Brain pericyte (primary cell): ENCODE measurements at places on chromosomes 5 and 9.

- DNase-seq = no peak
These were observed 4.2 kb downstream of the PRKACG start for GRCh38 chr9:69009708-69010107.

DNA sequence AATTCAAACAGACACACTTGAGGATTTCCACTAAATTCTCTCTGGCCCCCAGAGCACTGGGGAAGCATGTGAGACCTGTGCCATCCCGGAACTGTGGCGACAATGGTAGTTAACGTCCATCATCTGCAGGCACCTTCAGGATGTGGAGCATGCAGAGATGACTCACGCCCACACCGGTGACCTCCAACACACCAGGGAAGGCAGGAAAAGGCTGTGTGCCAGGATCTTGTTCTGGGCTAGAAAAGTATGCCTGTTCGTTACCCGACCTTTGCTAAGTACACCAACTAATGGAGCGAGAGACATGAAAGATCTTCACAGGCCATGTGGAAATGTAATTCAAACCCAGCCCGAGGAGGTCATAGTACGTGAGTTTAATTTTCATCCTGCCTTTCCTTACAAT, 208.8 kb downstream of the MELK start:
- DNase-seq = no peak

DNA sequence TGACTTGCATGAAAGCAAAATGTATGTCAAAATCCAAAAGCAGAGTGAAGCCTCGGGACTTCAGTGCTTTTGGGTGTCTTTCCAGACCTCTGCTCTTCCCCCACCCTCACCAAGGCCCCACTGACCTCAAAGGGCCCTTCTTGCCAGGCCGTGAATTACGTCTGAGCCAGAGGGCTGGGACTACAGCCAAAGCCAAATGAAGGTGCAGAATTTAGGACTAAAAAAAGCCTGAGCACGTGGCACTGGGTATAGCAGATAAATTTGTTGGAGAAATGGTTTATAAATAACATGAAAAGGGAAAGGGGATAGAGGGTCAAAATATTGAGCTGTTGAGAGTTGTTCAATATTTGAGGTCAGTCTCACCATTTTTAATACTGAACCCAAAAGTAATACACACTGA, 163.4 kb downstream of the GHR start:
- DNase-seq = no peak

DNA sequence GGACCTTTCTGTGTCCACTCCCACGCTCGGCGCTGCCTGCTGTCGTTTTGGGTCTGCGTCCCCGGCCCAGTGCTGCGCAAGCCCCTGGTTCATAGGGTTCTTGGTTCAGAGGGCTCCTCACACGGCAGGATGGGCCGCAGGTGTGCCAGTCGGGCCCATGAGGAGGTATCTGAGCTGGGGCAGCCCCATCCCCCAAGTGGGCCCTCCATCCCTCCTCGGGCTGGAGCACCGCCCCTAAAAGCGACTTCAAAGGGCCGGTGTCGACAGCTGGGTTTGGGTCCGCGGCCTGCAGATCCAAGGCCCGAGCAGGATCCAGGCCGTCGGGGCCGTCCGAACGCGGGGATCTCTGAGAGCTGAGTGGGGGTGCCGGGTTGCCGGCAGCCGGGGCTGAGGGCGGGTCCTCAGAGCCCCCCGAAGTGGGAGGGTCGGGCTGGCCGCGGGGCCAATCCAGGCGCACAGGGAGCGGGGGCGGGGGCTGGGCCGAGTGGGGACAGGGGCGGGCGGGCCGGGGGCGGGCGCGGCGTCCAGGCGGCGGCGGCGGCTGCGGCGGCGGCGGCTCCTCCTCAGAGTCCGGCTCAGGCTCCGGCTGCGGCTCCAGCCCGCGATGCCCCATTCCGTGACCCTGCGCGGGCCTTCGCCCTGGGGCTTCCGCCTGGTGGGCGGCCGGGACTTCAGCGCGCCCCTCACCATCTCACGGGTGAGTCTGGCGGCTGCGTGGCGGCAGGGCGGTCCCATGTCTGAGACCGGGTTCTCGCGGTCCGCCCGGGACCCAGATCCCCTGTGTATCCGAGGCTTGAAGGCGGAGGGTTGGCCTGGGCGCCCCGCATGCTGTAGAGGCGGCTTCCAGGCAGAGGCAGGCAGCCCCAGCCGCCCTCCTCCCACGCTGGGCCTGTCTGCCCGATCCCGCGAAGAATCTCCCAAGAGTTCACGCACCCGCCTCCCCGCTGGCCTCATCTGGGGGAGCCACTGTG, at the start of gene PDLIM4:
Gene PDLIM4, plus strand, starts transcription at position 566 of the 971 bp plus-strand sequence. Its CDS starts 39 bp downstream, at position 605.
- DNase-seq = no peak

GRCh38 chr5:141208478-141208877, at the start of gene PCDHB12:
Gene PCDHB12 (plus strand): TSS chr5:141208719. CDS start chr5:141208908, 189 bp downstream.
- DNase-seq = no peak

DNA sequence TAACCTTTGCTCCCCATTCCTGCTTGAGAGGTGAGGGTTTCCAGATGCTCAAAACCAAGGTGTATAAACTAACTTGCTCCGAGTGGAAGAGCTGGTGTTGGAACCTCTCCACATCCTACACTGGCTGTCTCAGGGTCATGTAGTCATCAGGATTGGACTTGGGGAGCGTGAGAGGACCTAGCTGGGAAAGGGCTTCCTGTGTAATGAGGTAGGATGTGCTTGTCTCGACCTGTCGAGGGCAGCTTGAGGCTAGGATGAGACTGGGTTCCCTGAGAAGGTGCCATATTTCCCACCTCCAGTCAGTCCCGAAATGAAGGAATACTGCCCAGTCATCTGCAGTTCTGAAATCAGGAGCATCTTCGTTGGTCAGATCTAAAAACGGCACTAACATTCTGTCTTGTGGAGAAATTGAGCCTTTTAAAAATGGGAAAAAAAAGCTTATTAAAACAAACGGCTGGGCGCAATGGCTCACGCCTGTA, 1.3 kb downstream of the CCNI2 start:
- DNase-seq = no peak

DNA sequence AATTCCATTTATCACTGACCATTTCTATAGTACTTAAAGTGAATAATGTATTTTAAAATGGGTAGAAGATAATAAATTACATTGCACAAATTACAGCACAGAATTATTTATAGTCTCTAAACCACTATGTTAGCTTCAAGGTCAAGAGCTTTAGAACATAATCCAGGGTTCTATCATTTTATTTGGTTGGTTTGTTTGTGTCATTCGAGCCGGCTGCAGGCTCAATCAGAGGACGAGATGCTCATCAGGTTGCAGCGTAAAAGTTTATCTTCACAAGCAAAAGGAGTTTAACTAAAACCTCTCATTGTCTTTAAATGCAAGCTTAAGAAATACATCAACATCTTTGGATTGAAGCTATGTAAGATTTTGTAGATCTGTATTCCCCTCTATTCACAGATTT, 523.8 kb downstream of the EFNA5 start:
- no peak for DNase-seq

GRCh38 chr9:4116723-4117460, 183.0 kb downstream of the GLIS3 start:
- no peak for DNase-seq

- DNase-seq = no peak
These were observed 7.1 kb downstream of the WDR36 start for GRCh38 chr5:111099058-111099778.

GRCh38 chr5:17666726-17667235, 32.5 kb downstream of the TAF11L14 start:
- DNase-seq = no peak

DNA sequence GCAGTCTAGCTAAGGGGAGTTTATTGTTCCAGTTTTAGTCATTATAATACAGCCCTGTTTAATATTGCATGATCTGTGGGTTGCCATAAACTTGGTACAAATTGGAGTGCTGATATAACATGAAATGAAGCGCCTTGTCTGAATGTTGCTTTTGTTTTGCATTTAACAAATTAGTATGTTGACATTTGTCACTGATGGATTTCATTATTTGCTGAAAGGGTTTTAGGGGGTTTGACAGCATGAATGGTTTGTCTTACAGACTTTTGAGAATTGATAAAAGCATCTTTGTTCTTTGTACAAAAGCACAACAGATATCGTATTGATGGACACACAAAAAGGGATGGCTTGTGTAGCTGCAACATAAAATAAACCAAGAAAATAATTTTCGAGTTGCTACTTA, 178.3 kb downstream of the AOPEP start:
- no peak for DNase-seq

GRCh38 chr5:122465031-122465577, 153.1 kb downstream of the SNCAIP start:
- DNase-seq = no peak

- no peak for DNase-seq
These were observed 220.9 kb upstream of the TUT7 start for GRCh38 chr9:86575137-86575536.

DNA sequence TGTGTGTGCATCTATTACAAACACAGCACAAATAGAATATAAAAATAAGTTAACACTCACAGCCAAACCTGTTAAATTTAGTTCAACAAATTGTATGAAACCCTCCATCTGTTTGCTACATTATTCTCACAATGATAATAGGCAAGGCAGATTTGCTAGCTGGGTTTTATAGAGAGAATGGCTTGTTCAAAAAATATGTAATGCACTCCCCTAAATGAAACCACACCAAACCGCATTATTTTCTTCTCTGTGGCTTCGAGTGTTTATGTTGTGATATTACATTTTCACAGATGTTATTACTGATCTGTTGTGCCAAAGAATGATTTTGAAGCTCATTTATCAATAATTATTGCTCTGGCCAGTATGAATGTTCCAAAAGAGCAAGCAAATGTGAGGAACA, 92.9 kb downstream of the SPATA31D1 start:
- no peak for DNase-seq

DNA sequence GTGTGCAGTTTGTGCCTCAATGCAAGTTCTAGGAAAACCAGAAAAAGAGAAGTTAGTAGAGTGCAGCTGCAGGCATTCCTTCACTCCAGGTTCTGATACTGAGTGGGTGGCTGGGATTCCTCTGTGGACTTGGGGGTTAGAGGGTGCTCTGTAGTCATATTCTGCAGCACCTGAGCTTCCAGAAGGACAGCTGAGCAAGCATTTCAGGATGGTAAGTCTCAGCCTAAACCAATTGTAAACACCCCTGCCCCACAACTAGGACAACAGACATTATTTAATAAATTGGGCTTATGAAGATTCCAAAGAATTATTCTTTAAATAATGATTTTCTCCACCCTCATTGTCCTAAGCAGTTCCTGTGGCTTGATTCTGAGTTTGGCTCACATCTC, 9.1 kb downstream of the FAXDC2 start:
- DNase-seq = no peak

- DNase-seq = no peak
These were observed 481.5 kb upstream of the TUSC1 start for GRCh38 chr9:26159575-26160392.

DNA sequence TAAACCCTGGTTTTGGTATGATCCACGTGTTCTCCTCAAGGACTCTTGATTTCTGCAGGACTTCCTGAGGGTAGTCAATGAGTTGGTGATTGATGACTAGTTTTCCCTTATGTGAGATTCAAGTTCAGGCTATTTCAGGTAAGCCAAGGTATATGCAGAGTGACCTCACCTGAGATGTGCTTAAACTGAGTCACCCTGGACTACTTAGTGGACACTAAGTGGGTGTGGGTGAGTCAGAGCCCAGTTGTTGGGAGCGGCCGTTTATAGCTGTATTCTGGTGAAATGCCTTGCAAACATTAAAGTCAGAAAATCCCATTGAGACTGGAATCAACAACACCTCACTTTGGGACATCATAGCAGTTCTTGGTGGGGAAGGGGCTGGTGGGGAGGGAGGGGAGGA, 62.9 kb downstream of the SLC28A3 start:
- DNase-seq = no peak

DNA sequence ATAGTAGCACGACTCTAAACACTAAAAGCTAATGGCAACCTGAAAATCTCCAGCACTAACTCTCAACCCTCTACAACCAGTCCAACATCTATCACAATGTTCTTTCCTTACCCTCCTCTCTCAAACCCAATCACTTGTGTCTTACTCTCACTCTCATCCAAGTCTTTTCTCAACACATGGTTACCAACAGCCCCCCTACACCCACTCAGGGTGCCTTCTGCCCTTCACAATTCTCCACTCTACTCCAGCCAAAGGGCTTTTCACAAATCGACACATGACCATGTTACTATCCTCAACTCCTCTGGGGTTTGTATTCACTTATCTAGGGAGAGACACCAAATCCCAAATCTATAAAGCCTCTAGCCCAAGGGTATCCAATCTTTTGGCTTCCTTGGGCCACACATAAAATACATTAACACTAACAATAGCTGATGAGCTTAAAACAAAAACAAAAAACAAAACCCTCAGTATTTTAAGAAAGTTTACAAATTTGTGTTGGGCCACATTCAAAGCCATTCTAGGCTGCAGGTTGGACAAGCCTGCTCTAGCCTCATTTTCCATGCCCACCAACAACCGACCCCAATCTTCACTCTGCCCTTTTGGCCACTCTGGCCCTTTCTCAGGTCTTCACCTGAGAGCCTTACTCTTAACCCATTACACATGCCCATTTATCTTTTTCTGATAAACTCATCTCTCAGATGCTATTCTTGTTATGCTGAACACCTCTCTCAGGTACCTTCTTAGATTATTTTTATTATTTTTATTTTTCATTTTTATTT, 11.7 kb downstream of the HSPA9 start:
- no peak for DNase-seq

- DNase-seq = no peak
These were observed 37.6 kb upstream of the KCNN2 start for GRCh38 chr5:114324282-114324681.
